ENCODE measurements at places on chromosomes 5 and 9.
A peak's percentile ranks its signal among the peaks of the same experiment; 100 is the strongest.

- DNase-seq = peak; percentile 70
These were observed 136.9 kb upstream of the FBN2 start for GRCh38 chr5:128674837-128675446.

- no peak for DNase-seq
These were observed 36.7 kb downstream of the HK3 start for GRCh38 chr5:176862330-176862995.

GRCh38 chr9:96719521-96719920, 58.4 kb downstream of the ZNF510 start:
- no peak for DNase-seq

GRCh38 chr5:78746021-78746770, 97.6 kb upstream of the LHFPL2 start:
- DNase-seq = no peak

DNA sequence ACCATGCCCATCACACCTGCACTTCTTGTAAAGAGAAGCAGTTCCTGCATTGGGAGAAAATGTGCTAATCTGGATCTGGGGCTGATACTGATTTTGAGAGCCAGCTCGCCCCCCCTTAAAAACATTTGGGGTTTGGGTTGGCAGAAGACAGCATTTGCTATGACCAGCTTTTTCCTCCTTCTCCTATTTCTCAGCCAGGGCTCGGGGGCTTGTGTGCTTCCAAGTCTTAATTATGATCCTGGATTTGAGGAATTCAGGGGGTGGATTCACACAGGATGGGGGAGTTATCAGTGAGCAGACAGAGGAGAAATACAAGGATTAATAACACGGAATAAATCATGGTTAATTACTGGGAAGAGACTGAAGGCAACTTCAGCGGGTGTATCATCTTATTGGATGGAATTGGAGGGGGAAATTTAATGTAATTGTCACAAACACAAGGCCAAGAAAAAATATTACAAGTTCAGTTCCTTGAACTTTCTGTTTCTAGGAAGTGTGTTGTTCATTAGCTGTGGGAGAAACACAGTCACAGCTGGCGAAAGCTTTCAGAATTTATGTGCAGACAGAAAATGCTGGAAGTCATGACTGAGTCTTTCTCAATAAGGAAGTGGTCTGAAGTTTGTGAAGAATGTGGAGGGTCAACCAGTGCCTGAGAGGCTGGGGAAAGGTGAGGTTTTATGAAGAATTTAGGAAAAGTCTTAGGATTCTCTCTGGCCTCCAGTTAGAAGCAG, 15.3 kb downstream of the C9orf152 start:
- peak; percentile 38 for DNase-seq

GRCh38 chr5:90476391-90476790, 1.7 kb downstream of the POLR3G start:
- DNase-seq = no peak

DNA sequence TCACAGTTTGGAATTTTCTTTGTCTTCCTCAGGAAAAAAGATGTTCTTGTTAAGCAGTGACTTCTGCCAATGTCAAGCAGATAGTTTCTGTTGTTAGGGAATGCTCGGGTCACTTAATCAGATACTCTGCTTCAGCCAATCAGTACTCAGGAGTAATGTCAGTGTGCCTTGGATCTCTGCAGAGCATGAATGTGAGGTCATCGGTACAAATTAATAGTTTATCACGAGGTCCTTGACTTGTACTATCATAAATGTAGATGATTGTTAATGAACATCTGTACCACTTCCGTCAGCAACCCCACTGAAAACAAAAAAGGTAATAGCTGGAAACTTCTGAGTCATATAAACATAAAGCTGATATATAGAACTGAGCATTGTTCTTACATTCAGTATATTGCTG, 73.6 kb downstream of the FBXL7 start:
- no peak for DNase-seq

- DNase-seq = peak; percentile 47
These were observed 99.3 kb downstream of the ACTBL2 start for GRCh38 chr5:57383093-57383861.

GRCh38 chr9:70910598-70910997, 210.8 kb downstream of the TRPM3 start:
- no peak for DNase-seq

GRCh38 chr5:83096660-83097339, 19.5 kb downstream of the XRCC4 start:
- no peak for DNase-seq

- no peak for DNase-seq
These were observed 96.0 kb upstream of the FSTL4 start for GRCh38 chr5:133708331-133708850.

DNA sequence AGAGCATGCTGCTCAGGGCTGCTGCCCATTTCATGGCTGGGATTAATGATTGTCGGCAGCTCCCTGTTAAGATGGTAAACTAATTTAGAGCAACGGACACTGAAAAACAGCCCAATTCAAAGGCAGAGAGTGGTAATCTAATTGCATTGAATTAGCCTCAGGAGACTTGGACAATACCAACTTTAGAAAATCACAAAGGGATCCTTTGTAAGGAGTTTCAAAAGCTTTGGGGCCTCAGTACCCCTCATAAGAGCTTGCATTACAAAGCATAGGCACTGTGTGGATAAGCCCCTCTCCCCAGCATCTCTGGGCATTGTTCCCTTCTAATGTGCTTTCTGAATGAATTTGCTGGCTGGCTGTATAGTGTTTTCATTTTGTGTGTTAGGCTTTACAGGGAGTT, 6.7 kb downstream of the GLRA1 start:
- no peak for DNase-seq

GRCh38 chr5:96997265-96997859, 61.5 kb downstream of the LNPEP start:
- peak; percentile 72 for DNase-seq

DNA sequence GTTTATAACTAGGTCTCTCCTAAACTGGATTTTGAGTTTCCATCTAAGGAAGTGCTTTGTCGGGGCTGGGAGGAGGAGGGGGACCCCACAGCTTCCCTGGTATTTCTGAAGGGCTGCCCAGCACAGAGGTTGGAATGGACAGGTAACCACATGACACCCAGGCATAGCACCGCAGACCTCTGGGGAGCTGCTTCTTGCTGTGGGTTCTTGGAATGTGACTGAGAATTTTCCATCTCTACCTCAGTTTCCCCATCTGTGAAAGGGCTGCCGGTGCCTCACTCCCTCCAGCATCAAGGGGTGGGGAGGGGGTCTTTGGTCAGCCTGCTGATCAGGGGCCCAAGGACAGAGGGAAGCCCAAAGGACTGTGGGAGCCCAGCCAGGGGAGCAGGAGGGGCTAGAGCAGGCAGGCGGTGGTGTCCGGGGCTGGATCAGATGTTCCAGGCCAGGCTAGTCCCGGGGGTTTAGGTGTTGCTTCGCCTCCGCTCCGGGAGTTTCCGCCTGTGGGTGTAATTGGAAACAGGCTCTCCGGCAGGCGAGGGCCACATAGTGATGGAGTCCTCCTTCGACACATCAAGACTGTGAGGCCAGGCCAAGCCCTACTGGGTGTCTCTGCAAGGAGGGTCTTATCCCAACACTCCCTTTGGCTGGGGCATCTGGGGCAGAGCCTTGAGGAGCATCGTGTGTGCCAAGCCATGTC, 3.3 kb downstream of the OLFML2A start:
- DNase-seq = no peak

DNA sequence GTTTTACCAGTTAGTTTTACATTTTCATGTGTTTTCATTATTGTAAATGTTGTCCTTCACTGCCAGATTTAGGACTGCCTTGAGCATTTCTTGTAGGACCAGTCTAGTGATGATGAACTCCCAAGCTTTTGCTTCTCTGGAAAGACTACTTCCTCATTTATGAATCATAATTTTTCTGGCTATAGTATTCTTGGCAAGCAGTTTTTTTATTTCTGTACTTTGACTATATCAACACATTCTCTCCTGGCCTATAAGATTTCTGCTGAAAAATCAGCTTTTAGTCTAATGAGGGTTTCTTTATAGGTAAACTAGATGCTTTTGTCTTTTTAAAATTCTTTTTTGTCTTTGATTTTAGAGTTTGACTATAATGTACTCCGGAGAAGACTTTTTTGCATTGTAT, 256.8 kb upstream of the GRAMD2B start:
- no peak for DNase-seq

DNA sequence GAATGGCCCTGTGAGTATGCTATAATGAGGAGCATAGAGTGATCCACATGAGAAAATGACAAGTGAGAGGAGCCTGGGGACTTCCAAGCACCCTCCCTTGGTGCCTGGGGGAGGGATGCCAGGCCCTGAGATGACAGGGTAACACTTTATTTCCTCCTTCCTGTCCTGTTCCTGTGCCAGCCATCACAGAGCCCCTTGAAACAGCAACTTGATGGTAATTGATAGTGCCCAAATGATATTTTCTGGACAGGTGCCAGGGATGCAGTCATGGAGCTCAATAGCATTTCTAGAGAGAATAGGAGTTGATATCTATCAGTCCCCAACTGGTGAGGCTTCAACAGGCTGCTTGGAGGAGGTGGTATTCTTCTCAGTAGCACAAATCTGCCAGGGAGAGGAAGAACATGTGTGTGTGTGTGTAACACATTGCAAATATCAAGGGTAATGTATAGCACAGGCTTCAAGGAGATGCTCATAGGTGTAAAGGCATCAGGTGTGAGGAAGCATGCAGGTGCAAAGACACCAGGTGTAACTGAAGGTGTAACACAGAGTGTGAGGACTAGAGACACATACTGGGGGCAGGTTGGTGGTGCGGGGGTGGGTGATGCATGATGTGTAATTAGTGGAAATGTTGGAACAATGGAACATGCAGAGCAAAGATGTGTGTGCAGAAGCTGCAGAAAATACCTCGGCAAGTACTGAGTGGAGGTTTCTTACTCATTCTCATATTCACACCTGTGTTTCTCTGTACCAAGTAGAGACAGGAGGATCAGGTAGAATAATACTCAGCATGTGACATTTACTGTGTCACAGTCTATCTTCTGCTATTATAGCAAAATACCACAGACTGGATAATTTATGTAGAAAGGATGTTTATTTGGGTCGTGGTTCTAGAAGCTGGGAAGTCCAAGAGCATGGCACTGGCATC, 18.1 kb upstream of the WWC1 start:
- DNase-seq = peak; percentile 39

DNA sequence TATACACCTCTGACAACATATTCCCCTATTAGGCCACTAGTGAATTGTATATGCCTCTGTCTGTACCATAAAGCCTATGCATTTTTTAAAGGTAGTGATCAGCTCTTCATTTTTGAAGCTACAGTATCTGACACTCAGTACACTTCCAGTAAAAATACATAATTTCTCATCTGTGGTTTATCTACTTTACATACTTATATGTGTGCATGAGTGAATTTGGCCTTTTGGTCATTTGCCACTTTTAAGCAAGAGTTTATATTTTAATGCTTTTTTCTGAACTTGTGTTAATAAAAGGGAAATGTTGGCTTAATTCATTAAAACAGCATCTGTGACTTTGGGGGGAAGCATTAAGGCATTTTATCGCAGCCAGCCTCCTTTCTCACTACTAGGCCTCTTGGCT, 47.8 kb downstream of the ST8SIA4 start:
- DNase-seq = no peak

DNA sequence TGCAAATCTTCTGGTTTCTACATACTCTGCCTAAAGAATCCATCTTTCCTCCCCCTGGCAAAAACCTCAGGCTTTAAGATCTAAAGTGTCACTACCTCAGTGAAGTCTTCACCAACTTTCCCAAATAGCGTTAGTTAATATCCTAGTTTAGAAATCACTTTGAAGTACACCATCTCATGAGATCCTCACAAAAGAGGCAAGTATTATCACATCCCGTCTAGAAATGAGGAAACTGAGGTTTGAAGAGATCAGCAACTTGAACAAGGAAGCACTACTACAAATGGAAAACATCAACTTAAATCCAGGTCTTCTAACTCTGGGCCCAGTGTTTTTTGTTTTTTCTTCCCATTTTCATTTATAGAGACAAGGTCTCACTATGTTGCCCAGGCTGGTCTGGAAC, 4.6 kb downstream of the AP3B1 start:
- no peak for DNase-seq

- DNase-seq = peak; percentile 49
These were observed 361.4 kb upstream of the POU5F2 start for GRCh38 chr5:94102849-94103248.

DNA sequence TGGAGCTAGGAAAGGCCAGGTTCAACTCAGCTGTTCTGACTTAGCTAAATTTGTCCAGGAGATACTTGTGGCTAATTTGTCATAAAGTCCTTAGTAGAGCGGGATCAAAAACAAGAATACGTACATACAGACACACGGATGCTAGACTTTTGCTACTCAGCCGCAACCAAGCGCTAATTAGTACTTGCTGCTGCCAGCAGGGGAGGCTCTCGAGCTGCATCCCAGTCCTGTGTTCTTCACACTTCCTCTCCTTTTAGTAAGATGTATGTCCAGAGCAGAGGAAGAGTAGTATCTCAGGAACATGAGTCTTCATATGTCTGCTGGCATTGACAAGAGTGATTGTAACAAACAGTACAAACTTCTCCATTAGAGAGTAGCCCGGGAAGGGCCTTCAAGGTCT, 58.3 kb downstream of the CYFIP2 start:
- DNase-seq = peak; percentile 24

DNA sequence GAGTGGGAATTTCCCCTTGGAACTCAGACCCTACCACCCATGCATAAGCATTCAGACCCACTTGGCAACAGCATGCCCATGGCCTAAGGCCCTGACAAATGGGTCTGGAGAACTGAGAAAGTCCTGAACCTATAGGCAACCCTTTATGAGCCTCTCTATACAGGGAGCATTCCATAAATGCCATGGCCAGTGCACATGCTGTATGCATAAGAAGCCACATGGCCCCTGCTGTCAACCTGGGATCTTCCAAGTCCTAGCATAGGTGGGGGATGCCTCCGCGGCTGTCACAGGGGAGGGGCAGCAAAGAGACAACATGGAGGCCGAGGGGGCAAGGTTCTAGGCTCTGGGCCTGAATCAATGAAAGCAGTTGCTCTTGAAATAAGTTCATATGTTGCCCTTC, 8.2 kb upstream of the NIPAL4 start:
- no peak for DNase-seq

GRCh38 chr5:6424110-6424659, 24.5 kb upstream of the UBE2QL1 start:
- peak; percentile 15 for DNase-seq
